Fibroblast of upper back skin (primary cell): ENCODE measurements at places on chromosomes 11 and 22.
A peak's percentile ranks its signal among the peaks of the same experiment; 100 is the strongest.

DNA sequence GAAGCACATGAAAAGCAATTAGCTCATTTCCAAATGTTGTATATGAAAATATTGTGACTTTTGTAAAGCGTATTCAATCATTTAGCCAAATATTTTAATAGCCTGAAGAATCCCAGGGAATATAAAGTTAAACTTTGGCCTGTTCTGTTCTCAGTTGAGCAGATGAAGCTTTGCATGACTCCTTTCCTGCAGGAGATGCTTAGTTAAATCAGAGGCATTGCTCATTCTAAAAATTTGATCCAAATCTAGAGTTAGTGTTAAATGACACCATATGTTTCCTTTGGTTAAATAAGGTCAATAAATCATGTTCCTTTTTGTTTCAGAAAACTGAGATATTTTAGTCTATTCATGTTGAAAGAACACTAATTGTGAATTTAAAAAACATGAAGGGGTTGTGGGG, 51.2 kb upstream of the BIRC3 start:
- DNase-seq = peak; percentile 61

- peak; percentile 16 for DNase-seq
These were observed 77.4 kb upstream of the OR5AK2 start for GRCh38 chr11:56911312-56911711.

DNA sequence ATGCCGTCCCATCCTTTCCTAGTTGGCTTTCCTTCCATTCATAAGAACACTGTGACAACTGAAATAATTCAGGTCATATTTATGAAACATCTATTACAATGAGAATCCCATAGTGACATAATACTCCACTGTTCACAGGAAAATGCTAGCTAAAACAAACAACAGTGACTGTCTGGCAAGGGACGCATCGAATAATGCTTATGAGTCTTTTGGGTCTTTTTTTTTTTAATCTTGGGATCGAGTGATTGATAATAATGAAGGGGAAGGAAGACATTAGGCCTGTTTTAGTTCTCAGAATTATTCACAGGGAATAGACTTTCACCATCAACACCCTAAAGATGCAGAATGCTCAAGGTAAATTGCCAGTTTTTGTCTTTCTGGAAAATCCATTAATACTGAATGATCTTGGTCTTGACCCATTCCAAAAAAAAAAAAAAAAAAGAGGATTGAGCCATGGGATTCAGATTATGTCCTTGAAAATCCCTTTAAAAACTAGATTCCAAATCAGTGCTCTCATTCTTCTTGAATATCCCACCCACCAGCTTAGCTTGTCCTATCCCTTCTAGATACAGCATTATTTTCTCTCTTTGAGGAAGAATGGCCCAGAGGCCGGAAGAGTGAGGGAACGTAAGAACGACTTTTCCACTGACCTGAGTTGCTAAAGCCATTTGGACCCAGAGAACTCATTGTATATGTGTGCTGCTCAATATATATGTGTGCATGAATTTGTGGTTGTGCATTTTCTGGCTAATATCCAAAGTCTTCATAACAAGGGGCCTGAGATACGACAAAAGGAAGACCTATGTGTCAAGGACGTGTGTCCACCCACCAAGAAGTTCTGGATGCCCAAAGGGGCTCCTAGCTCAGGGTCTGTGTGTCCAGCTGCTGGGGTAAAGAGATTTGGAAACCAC, 35.2 kb upstream of the CREB3L1 start:
- no peak for DNase-seq

DNA sequence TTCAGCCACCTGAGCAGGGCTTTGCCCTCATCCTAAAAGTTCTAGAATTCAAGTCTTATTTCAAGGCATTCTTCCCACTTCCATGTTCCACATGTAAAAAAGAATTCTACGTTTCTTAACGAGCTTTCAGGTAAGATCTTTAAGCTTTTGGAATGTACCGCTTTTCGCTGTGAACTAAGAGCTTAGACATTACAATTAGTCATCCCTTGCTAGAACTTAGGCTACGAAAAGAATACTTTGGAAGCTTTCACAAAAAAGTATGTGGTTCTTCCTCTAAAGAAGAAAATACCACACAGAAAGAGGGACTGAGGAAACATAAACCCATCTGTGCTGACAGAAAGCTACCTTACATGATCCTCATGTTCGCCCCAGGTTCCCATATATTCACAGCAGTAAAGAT, 1.9 kb downstream of the NUMA1 start:
- DNase-seq = no peak

DNA sequence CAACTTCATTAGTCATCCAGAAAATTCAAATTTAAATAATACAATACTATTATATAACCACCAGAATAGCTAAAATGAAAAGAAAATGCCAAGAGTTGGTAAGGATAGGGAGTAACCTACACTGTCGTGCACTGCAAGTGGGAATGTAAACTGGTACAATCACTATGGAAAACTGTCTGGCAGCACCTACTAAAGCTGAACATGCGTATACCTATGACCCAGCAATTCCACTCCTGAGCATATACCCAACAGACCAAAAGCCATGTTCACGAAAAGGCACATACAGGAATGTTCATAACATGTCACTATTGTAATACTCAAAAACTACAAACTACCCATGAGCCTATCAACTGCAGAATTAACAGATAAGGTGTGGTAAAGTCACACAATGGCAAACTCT, 32.7 kb downstream of the DENND5A start:
- DNase-seq = no peak

- DNase-seq = peak; percentile 25
These were observed 34.6 kb upstream of the CAVIN3 start for GRCh38 chr11:6354651-6355485.

- no peak for DNase-seq
These were observed 728 bp upstream of the POGLUT3 start for GRCh38 chr11:108498816-108499408.

DNA sequence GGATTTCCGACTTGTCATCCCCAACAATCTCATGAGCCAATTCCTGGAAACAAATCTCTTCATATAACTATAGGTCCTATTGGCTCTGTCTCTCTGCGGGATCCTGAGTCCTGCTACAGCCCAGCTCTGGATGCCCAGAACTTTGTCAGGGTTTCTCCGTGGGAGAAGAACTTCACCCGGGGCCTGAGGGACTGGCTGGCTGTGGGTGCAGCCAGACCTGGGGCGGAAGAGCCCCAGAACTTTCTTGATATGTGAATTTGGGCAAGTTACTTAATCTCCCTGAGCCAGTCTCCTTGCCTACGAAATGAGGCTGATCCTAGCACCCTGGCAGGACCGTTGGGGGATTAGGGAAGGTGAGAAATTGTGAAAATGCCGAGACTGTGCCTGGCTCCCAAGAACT, 6.6 kb upstream of the TRIM29 start:
- DNase-seq = no peak

GRCh38 chr22:25143156-25144076, 56.2 kb upstream of the CRYBB3 start:
- no peak for DNase-seq

GRCh38 chr11:109507331-109507730, 85.3 kb downstream of the C11orf87 start:
- DNase-seq = no peak

- no peak for DNase-seq
These were observed 52.4 kb downstream of the C11orf65 start for GRCh38 chr11:108414958-108415357.

DNA sequence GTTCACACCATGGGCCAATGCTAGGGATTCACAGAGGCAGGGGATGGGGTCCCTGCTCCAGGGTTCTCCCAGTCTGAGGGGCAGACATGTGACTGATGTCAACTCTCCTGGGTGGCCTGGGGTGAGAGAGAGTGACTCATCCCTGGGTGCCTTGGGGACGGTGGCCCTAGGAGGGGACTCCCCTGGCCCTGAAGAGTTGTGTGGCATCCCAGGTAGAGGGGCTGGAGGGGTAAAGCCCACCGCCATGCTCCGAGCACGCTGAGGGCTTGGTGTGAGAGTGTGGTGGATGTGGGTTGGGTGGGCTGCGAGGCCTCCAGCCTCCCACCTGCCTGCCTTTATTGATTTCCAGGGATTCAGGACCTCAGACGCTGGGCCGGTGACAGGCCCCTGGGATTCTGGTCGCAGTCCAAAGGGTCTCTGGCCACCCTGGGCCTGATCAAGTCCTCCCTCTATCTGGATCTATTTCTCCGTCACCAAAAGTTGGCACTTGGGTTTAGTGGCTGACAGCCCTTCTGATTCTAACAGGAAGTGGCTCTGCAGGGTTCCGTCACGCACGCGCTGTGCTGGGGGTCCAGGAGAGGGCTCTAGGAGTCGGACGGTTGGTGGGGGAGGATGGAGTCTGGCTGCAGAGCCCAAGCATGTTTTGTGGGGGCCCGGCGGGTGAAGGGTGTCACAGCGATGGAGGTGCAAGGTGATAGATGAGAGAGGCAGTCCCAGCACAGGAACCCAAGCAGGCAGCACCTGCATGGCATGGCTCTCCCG, 27.3 kb upstream of the WNT7B start:
- DNase-seq = no peak

- DNase-seq = no peak
These were observed 74.0 kb upstream of the RAB1B start for GRCh38 chr11:66194391-66194790.

- no peak for DNase-seq
These were observed 2.1 kb upstream of the LHFPL7 start for GRCh38 chr22:24948356-24949202.

GRCh38 chr11:72771507-72771906, 19.3 kb upstream of the ARAP1 start:
- peak; percentile 84 for DNase-seq
